ENCODE measurements at places on chromosomes 1 and 21.

DNA sequence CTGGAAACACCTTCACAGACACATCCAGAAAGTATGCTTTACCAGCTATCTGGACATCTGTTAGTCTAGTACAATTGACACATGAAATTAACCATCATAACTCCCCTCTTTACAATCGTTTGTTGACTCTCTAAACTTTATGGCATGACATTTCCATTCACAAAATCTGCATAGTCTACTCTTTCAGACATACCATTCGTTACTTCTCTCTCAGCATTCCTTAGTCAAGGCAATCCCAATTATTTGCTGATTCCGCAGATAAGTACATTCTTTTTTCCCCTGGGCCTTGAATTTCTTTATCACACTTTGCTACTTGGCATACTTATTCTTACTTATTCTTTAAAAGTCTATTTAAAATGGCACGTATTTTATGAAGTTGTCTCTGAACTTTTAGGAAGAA lies 15.1 kb upstream of the CRB1 start:
- DNase-seq, result no peak

- no peak for DNase-seq
Observed at GRCh38 chr1:31318146-31318545, 21.3 kb downstream of the ZCCHC17 start.

DNA sequence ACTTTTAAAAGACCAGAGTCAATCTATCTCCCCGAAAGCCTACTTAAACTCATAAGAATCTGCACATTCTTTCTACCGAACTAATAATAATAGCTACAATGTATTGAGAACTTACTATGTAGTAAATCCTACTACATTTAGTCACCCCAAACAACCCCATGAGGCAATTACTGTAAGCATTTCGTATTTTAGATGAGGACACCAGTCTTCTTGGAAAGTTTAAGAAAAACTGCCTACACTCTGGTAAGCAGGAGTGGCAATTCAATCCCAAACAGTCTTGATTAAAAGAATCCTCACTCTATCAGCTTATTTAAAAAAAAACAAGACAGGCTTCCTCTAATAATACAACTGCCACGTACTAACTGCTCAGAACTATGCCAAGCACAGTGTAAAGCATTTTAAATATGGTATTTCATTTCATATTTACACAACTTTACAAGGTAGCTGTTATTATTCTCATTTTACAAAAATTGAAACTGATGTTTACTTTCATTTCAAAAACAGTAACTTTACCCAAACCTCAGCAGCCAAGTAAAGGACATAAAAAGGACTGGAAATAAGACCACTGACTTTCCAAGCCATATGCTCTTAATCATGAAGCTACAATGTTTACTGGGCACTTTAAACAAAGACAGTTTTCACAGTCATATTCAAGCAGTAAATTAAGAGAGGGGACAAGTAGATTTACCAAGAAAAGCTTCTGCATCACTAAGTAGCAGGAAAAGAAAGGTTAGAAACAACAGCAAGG lies 13.9 kb downstream of the ARID4B start:
- peak; percentile 12 for DNase-seq

GRCh38 chr1:56577406-56578137 lies 1.8 kb downstream of the PLPP3 start:
- no peak for DNase-seq

DNA sequence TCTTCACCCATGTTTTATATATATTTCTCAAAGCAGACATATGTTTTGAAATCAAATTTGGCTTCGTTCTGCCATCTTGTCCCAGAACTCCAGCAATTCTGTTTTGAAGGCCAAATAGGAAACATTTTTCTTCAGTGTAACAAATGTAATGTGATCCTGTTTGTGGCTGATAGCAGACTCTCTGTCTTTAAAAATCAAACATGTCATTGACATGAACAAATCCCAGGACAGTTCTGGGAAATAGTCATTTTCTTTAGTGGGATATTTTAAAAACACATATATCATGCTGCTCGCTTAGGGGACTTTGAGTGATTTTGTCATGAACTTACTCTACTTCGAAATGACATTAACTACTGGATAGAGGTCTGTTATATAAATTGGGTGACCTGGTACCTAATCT lies 51.4 kb downstream of the HMCN1 start:
- no peak for DNase-seq

DNA sequence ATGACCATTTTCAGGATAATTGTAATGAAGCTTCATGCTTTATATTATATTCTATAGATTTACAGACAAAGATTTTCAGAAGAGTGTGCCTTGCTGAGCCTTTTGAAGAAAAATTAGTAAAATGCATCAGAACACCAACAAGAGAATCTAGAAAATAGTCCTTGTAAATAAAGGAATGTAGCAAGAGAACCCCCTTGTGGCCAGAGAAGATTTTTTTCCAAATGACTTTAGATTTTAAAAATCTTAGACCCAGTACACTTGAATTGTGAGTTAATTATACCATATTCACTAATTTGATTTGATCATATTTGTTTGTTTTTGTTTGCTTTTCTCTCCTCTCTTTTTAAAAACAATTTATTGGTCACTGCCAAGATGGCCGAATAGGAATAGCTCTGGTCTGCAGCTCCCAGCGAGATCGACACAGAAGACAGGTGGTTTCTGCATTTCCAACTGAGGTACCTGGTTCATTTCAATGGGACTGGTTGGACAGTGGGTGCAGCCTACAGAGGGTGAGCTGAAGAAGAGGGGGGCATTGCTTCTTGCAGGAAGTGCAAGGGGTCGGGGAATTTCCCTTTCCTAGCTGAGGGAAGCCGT lies 12.8 kb upstream of the IFI44L start:
- DNase-seq, result peak; percentile 31

DNA sequence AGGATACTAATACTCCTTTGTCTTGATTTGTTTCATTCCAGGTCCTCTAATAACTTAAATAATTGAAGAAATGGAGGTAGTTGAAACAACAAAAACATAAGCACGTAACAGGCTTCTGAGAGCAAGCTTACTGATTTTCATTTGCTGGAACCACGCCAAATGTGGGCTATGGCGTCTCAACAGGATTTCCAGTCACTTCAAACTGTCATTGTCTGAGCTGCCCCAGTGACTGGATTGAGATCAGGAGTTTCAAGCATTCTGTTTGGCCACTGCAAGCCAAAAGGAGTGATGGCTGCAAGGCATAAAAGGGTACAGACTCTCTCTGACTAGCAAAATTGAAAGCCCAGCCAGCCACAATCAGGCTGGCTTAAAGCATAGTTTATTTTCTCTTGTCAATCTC lies 289.9 kb downstream of the DPYD start:
- DNase-seq, result no peak

GRCh38 chr1:20028726-20029125 lies 41.3 kb upstream of the PLA2G5 start:
- DNase-seq, result no peak

DNA sequence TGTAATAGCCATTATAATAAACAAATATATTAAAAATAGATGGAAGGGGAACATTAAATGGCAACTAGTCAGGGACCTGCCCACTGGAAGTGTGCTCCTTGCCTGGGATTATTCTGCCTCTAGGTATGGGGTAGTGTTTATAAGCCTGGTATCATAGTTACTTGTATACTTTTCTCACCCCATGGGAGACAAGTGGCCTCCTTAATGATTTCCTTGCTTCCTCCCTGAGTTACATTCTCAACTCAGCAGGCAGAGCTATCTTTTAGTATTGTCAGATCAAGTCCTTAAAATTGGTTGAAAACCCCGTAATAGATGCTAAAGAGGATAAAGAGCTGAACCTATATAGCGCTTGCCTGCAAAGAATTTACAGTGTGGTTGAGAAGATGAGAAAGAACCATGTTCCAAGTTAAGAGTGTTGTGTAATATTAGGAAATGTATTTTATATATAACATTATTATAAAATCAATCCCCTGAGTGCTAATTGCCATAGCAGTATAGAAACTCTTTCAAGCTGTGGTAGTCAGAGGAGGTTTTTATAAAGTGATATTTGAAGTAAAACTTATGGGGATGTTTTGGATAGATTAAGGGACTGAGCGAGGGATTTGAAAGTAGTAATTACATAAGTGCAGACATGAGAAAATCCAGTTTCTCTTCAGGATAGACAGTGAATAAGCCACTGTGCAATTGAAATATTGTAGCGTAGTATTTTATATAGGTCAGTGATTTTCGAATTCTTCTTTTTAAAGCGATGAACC lies 106.5 kb downstream of the SPATA46 start:
- DNase-seq, result no peak

- peak; percentile 9 for DNase-seq
Observed at GRCh38 chr1:79376106-79376505, 369.6 kb upstream of the ADGRL4 start.

- DNase-seq, result no peak
Observed at GRCh38 chr1:181205901-181206300, 117.4 kb downstream of the IER5 start.

DNA sequence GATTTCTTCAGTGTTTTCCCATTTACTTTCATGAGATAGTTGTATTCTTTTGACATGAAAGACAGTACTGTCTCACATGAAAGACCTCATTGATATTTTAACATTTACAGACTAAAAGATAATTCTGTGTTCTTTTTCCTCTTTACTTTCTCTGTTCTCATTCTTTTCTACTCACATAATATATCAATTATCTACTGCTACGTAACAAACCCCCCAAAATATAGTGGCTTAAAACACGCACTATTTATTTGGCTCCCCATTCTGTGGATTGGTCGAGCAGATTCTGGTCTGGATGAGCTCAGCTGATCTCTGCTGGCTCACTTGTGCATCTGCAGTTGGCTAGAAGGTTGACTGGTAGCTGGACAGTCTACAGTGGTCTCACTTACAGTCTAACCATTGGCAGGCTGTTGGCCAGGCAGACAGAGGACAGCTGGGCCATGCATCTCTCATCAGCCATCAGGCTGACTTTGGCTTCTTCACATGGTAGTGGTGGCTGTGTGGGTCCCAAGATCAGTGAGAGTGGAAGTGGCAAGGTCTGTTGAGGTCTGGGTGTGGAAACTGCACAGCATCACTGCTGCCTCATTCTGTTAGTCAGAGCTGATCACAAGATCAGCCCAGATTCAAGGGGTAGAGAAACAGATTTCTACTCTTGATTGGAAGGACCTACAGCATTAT lies 63.2 kb downstream of the MPZL1 start:
- no peak for DNase-seq

DNA sequence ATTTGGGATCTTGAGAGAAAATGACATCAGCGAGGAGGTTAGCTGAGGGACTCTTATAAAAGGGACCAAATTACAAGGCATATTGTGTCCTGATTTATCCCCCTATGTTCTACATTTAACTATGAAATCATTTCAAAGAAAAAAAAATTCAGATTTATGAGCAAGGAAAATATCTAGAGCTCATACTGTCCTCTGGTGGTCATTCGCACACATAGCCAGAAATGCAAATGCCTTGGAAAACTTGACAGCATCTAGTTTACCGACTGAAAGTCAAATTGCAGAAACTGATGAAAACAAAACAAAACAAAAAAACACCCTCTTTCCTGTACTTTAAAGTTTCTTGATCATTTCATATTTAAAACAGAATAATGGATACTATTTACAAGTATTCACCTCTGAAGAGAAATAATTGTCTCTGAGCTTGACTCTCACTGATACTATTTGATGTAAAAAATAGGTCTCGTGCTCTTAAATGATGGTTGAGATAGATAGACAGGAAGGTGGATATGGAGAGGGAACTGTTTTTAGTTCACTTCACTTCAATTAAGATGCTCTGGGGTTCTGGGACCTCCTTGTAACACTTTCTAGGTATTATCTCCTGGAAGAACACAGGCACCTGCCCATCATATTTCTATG lies 253.8 kb downstream of the PCP4 start:
- DNase-seq, result peak; percentile 21

- DNase-seq, result no peak
Observed at GRCh38 chr1:228982637-228983036, 247.4 kb downstream of the RHOU start.

GRCh38 chr1:201016211-201016651 lies 7.3 kb downstream of the KIF21B start:
- peak; percentile 52 for DNase-seq

DNA sequence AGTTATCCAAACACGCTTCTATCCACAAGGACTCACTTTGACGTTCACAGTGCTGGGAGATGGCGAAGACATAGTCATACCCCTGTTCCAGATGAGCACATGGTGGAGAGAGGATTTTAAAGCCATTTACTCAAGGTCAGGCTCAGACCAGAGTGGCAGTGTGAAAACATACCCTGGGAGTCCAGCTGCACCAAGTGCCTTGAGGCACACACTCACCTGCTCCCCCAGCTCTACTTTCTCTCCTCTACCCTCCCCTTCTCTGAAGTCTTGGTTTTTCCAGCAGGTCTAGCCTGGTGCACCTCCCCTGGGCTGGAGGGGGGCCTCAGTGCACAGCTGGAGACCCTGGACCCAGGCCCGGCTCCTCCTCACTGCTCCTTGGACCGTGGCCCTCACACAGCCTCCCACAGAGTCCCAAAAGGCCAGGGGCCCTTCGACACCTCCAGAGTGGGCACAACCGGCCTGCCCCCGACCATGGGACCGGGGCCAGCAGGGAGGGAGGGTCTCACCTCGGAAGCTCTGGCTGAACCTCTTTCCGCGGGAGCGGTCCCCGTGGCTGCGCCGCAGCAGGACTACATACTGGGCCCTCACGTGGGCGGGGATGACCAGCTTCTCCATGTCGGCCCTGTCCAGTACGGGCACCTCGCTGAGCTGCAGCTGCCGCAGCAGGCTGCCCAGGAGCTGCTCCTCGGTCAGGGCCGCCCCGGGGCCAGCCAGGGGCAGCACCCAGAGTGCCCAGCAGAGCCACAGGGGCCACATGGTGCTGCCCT lies 452 bp downstream of the LEFTY2 start:
- no peak for DNase-seq

- peak; percentile 11 for DNase-seq
Observed at GRCh38 chr1:39297551-39297950, 93.1 kb downstream of the MACF1 start.

- DNase-seq, result no peak
Observed at GRCh38 chr1:11294951-11295350, 22.0 kb downstream of the UBIAD1 start.

DNA sequence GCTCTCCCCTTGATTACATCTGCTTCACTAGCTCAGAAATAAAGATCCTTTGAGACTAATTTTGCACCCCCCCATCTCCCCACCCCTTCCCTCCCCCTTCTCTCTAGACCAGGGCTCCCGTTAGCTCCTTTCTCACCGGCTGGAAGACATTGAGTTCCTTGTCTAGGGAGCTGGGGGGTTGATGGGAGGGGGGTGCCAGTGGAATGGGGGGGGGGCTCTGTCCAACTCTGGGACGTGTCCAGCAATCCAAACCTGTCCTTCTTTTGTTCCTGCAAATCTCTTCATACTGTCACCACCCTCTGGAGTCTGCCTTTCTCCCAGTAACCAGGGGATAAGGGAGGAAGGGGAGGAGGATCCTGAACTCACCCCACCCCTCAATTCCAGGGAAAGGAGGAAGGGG lies 61.9 kb downstream of the RHBG start:
- no peak for DNase-seq

DNA sequence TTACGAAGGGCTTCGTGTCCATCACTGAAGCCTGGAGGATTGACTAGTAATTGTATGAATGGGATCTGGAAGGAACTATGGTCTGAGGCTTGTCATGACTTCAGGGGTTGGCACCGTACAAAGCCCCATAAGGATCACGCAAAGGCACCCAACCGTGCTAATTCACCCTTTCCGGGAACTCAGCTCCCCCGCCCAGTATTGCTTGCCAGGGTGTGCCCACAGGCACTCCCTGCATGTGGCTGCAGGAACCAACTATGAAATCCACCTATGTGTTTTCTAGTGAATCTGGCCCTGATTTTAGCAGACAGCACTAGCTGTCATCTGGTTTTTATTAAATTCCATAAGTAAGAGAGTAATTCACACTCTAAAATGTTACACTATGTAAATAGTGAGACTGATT lies 139.2 kb downstream of the TM2D1 start:
- peak; percentile 33 for DNase-seq

- no peak for DNase-seq
Observed at GRCh38 chr1:32991819-32992488, 27.3 kb upstream of the RNF19B start.

- peak; percentile 73 for DNase-seq
Observed at GRCh38 chr1:245154429-245155271, at the start of gene KIF26B. TSS of gene KIF26B (plus strand) at chr1:245154985. CDS start at chr1:245155425, 440 bp downstream.

Data from fibroblast of skin of abdomen (primary cell).